ENCODE measurements at places on chromosomes 1 and 21.

- no peak for DNase-seq
Measured at GRCh38 chr1:201288765-201289164, 5.5 kb downstream of the PKP1 start.

DNA sequence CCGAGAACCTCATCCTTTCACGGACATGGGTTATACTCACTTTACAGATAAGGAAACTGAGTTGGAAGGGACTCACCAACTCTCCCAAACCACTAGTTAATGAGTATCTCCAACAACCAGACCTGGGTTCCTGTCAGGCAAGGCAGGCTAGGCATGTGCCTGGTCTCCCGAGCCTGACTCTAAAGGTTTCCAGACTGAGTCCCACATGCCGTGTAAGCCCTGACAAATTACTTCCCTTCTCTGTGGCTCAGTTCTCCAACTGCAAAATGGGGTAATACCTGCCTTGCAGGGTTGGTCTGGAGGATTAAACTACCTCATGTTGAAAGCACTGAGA lies 34.3 kb downstream of the SSBP3 start:
- no peak for DNase-seq

- DNase-seq = no peak
Measured at GRCh38 chr1:17606826-17607440, 67.4 kb downstream of the ARHGEF10L start.

GRCh38 chr1:7558481-7558880 lies 212.6 kb upstream of the VAMP3 start:
- DNase-seq = no peak

DNA sequence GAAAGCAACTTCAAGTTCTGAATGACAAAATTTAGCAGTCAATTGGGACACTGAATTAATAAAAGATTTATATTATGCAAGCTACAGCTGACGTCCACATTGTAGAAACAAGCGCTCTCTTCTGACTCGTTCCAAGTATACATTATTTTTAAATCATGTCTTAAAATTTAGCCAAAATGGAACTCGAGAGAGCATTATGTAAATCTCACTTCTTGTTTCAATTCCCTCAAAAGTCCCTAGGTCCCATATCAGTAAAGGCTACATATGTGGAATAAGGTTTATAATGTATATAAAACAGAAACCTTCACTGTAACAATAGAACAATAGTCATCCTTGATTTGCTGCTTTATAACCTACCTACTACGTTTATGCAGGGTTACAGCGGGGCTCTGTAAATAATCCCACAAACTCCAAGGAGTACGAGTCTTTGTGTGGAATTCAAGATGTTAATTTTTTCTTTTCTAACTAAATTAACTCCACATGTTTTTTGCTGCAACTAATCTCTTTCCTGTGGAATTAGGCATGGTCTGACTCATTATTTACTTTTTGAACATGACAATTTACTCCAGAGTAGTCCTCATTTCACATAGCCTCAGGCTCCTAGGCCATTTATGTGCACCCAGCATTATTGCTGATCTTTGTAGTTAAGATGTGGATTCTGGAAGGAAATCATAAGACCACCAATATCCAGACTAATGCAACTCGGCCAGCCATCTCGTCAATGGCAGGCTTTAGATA lies 785.1 kb downstream of the LTN1 start:
- no peak for DNase-seq

DNA sequence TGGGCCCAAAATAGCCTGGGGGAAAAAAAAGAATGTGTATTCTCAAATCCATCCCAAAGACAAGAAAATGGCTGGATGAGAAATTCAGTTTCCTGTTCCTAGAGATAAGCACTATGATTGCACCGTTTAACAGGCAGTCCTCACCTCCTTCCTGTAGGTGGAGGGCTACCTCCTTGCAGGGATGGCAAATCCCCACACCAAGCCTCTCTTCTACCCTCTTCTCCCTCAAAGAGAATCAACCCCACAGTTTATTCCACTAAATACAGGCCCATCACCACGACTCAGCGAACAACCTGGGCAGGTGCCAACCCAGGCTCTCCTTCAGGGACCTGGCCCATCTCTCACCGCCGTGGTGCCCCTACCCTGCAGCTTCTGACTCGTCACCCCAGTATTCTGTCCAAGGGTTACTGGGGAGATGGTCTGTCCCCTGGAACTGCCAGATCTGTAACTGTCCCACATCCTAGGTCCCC lies 3.4 kb upstream of the CHD5 start:
- no peak for DNase-seq

DNA sequence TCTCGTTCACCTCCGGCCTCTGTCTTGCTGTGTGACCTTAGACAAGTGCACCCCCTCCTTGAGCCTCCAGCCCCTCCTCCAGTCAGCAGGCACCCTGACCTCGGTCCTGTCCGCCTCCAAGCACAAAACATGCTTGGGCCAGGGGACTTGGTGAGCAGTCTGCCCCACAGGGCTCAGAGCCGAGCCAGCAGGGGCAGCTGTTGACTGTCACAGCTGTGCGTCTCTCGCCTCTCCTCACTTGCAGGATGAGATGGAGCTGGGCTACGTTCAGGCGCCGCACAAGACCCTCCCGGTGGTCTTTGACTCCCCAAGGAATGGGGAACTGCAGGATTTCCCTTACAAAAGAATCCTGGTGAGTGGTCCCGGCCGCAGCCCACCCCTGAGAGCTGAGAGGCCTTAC lies 24.2 kb downstream of the PADI3 start:
- no peak for DNase-seq

DNA sequence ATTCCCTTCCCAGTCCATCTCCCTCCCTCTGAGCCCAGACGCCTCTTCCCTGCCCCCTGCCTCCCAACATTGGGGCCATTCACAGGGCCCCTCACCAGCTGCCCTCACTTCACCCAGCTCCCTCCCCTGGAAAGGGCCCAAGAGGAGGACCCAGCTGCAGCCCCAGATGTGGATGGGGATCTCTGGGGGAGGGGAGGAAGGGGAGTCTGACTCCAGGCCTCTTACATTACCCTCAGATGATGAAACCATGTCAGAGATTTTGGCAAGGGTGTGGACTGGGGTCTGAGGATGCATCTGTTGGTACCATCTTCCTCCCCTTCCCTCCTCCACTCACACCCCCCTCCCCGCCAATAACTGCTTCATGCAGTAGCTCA lies 1.1 kb upstream of the KIF21B start:
- no peak for DNase-seq

- DNase-seq = no peak
Measured at GRCh38 chr21:45551783-45552695, 9.8 kb upstream of the SLC19A1 start.

DNA sequence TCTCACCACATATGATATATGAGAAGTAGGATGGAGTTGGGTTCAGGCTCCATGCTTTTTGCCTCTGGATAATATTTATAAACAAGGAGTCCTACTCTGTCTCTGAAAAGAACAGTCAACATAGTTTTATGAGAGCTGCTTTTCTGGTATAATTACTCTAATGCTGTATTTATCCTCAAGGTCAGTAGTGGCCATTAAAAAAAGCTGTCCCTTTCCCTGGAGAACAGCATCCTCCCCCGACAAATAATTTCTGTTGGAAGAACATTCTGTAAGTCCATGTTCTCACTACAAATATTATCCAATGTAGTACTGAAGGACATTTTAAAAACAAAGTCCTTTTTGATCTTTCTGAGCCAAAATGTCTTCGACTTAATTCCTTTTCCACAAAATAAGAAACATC lies 9.0 kb upstream of the RGS5 start:
- no peak for DNase-seq

- DNase-seq = no peak
Measured at GRCh38 chr1:215523128-215523861, 43.8 kb upstream of the KCTD3 start.

- DNase-seq = no peak
Measured at GRCh38 chr1:182672487-182672836, 11.9 kb downstream of the RGS8 start.

- DNase-seq = no peak
Measured at GRCh38 chr1:247713753-247714152, 2.7 kb downstream of the OR6F1 start.

DNA sequence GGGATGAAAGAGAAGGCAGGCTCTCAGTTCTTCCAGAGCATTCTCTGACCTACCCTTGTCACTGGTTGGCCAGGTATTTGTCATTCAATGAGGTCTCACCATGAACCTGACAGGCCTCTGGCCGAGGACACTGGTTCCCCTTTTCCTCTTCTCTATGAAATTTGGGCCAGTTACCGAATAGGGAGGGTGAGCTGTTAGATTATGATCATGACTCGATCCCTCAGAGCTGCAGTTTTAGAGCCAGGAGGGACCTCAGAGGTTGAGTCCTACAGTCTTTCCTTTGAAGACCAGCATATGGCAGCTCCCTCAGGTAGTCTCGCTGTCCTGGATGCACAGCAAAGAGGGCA lies 29.5 kb upstream of the CLSTN1 start:
- DNase-seq = no peak

DNA sequence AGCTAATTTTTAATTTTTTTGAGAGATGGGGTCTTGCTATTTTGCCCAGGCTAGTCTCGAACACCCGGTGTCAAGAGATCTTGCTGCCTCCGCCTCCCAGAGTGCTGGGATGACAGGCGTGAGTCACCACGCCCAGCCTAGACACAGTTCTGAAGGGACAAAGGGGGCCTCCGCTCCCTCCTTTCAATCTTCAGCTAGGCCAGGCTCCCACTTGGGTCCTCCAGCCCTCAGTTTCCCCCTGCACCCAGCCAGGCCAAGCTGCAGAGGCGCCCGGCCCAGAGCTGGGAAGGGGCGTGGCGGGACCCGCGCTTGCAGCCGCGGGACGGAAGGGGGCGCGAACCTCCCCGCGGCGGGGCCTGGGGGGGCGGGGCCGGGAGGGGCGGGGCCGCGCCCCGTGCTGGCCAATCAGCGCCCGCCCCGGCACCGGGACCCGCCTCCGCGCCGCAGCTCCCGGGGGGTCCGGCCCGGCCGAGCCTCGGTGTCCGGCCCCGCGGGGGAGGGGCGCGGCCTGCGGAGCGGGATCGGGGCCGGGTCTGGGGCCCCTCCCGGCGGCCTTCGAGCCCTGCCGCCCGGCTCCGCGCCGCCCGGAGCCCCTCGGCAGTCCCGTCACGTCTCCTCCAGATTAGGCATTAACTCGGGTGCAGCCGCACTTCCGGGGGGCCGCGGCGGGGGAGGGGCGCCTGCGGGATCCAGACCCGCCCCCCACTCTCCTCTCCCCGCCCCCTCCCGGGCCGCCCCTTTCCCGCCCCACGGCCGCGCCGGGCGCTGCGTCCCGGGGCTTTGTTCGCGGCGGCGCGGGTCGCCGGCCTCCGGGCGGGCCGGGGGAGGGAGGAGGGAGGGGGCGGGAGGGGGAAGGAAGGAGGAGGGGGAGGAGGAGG lies 559 bp upstream of the AGRN start:
- DNase-seq = peak; percentile 69

- DNase-seq = no peak
Measured at GRCh38 chr1:27596261-27596660, 7.7 kb downstream of the AHDC1 start.

- no peak for DNase-seq
Measured at GRCh38 chr1:17075470-17076255, 21.8 kb upstream of the SDHB start.

DNA sequence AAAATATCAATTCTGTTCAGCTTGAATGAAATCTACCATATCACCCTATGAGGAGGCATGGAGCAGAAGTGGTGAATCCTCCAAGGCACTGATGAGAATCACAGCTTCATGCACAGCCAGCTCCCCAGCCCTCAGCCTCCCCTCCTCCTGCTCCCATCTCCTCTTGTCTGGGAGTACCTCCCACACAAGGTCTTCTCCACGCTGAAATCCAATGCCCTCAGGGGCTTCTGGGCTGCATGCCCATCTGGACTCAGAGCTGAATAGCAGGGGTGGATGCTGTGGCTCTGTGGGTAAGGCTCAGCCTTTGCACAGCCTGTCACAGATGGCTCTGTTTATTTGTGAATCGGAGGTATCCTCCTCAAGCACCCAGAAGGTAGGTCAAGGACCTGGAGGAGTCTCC lies 48.6 kb downstream of the KCNC4 start:
- no peak for DNase-seq

All from activated gamma-delta T cell (primary cell).